ENCODE measurements at places on chromosomes 12 and 14.

GRCh38 chr14:100712490-100712889 is 14.2 kb upstream of the DLK1 start:
- DNase-seq: no peak

GRCh38 chr14:45185100-45185814 is 49.5 kb downstream of the FANCM start:
- DNase-seq: no peak

DNA sequence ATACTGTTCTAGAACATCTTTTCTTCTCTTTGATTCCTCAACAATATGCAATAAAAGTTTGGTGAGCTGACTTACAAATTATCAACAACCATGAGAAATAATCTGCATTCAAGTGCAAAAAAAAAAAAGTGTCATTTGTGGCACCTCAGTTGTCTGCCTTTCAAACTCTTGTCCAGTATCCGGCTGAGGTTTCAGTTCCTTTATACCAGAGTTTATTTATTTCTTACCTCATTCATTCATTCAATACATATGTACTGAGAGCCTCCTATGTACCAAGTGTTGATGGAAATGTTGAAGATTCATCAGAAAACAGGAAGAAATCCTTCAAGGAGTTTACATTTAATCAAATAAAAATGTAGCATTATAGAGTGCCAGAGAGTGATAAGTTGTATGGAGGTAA is 484.1 kb downstream of the RMST start:
- DNase-seq: no peak

DNA sequence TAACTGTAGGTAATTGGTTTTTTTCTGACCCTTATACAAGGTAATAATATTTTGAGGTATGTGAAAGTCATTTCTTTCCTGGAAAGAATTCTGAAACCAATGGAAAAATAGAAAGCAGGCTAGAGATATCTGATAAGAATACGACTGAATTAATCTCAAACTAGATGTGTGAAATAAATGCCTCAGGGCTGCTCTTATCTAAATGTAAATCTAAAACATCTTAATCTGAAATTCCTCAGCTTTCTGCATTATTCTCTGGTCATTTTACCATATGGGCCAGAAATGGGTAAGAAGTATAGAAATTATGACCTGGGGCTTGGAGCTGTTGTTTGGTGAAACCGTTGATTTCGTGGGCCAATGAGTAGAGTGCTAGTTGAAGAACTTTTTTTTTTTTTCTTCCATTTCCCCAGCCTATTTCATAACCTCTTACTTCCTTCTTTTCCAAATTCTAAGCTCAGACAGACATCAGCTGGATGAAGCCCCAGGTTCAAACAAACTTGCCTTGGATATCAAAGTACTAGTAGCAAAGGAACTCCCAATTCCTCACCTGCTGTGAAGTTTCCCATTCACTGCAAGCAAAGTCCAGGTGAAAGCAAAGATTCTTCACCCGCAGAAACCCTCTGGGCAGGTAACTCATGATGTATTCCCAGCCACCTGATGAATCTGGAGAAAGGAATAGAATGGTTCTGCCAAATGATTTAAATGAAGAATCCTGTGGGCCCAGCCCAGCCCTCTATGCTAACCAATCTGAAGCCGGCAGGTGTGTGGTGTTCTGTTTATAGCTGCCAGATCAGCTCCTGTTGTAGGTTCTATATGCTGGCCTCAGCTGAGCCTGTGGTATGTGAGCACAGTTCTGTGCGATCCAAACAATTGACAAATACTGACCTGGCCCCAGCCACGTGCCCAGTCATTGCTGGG is 9.7 kb upstream of the FOS start:
- DNase-seq: no peak

GRCh38 chr14:51189600-51190376 is 50.3 kb upstream of the TMX1 start:
- no peak for DNase-seq

- DNase-seq: peak; percentile 32
These were observed 67.2 kb downstream of the GNS start for GRCh38 chr12:64691795-64692583.

DNA sequence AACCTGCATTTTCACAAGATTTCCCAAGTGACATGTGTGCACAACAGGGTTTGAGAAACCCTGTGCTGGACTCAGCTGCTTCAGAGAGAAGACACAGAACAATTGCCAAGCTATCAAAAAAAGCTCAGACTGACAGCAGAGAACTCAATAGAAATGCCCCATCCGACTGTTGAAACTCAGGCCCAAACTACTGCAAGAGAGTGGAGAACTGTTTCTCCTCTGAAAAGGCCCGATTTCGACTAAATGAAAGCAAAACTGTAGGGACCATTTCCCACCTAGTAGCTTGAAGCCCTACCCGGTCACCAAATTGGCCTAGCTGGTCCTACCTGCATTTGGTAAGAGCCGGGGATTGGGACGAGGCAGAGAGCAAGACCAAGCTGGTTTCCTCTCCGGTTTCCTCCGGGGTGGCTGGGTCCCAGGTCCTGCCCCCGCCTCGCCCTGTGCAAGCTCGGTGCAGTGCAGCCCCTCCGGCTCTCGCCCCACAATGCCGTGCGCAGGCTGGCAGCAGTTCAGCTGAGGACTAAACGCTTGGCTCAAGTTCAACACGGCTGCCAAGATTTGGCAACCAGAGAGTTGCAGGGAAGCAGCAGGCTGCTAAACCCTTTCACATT is 1180.6 kb downstream of the VRK1 start:
- DNase-seq: peak; percentile 29

Data from astrocyte of the spinal cord (primary cell).